ENCODE measurements at places on chromosomes 6 and 20.
A peak's percentile ranks its signal among the peaks of the same experiment; 100 is the strongest.

DNA sequence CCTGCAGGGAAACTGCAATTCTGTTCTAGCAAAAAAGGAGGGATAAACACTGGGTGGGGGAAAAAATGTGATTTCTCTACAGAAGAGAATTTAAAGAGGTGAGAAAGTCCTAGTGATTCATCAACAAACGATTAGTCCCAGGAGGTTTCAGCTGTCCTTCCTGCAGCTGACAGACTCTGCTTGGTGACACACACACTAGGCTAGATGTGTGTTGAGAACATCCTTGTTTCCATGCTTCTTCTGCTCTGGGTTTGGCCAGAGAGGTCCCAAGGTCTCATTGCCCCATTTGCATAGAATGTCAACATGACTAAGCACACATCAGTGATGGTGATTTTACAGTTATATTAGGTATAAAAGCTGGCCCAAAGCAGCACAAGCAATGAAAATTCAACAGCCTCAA, 258.3 kb downstream of the NFATC2 start:
- no peak for DNase-seq

- no peak for DNase-seq
Measured at GRCh38 chr6:150298030-150298380, 70.8 kb upstream of the IYD start.

GRCh38 chr6:1630771-1631217, 21.1 kb downstream of the FOXC1 start:
- DNase-seq: no peak

GRCh38 chr6:7617801-7618764, 28.1 kb downstream of the SNRNP48 start:
- peak; percentile 17 for DNase-seq

- no peak for DNase-seq
Measured at GRCh38 chr20:2750491-2751251, 49.8 kb downstream of the CPXM1 start.

GRCh38 chr6:63856271-63856670, 220.7 kb downstream of the PHF3 start:
- DNase-seq: no peak

GRCh38 chr20:49811825-49812506, 662 bp upstream of the SLC9A8 start:
- no peak for DNase-seq

DNA sequence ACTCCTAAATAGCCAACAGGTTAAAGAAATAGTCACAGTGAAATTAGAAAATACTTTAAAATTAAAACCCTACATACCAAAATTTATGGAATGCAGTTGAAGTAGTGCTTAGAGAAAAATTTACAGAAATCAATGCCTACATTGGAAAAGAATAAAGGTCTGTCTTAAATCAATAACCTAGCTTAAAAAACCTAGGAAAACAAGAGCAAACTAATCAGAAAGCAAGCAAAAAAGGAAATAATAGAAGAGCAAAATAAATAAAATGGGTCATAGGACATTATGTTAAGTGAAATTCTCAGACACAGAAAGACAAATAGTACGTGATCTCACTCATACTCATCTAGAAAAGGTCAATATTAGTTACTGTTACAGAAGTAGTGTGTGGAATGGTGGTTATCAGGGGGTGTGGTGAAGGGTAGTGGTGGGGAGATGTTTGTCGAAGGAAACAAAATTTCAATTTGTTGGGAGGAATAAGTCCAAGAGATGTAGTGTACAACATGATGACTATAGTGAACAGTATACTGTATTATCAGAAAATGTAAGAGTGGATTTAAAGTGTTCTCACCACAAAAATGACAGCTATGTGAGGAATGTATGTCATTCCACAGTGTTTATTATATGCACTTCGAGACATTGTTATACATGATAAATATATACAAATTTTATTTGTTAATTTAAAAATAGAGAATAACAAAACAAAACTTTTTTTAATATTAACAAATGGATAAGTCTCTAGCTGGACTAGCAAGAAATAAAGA, 423.6 kb downstream of the CDH26 start:
- DNase-seq: no peak

DNA sequence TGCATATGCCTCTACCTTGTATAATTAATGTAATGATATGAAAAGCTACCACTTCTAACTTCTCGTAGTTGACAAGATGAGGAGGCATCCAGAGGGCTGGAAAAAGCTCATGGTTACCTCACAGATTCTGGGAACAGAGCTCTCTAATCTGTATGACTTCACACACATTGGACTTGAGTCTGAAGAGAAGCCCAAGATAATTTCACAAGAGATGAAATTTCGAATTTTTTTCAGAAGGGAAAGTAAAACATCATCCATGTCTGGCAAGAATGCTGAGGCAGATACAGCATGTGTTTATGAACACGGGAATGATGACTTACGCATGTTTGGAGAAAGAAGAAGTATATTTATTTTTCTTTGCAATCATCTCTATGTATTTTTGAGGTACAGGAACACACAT, 141.8 kb upstream of the TENT5A start:
- no peak for DNase-seq

- DNase-seq: no peak
Measured at GRCh38 chr6:112743323-112743722, 396.2 kb downstream of the RFPL4B start.

DNA sequence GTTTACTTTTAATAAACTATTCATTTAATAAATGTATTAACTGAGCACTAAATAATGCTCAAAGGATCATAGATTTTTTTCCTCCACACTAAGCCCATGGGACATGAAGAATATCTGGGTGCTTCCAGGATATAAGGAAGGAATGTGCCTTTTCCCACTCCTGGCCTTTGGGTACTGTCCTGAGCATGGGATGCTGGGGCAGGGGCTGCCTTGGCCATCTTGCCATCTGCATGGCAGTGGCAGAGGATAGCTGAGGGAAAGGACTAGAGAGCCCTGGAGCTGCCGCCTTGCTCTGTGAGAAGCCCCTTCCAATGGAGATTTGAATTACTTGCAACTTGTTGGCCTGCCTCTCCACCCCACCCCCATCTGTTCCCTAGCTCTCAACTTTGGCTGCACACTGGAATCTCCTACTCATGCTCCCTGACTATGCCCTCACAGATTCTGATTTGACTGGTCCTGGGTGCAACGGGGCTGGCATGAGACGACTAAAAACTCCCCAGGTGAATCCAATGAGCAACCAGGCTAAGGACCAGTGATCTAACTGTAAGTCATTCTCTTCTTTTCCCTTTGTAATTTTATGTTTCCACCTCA, 15.6 kb downstream of the DDRGK1 start:
- no peak for DNase-seq

- no peak for DNase-seq
Measured at GRCh38 chr20:14415467-14415866, 78.1 kb upstream of the FLRT3 start.

DNA sequence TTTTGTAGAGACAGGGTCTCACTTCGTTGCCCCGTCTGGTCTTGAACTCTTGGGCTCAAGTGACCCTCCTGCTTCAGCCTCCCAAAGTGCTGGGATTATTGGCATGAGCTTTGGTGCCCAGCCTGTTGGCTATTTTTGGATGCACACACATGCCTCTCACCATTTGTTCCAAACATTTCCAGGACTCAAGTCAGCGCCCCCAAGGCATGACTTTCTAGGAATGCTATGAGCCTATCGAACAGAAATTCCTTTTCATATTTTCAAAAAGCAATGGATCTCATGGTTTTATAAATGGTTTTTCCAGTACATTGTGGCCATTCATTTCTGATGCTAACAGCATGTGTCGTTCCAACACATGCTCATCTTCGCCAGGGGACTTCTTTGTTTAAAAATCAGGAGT, 119.3 kb upstream of the NAA20 start:
- no peak for DNase-seq

DNA sequence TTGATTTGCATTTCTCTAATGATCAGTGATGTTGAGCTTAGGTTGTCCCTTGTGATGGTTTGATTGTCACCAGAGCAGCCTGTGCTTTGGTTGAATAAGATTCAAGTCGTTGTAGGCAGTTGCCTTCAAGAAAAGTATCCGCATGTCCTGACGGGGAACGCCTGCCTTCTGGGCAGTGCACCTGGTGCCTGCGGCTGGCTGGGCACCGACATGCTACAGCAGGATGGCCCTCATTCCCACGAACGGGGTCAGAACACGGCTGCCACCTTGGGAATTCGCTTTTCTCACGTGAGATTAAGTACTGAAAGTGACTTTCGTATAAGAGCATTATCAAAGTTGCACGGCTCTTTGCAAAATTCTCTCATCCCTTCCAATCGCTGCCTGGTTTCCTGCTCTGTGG, 78.4 kb downstream of the CDH4 start:
- DNase-seq: no peak

DNA sequence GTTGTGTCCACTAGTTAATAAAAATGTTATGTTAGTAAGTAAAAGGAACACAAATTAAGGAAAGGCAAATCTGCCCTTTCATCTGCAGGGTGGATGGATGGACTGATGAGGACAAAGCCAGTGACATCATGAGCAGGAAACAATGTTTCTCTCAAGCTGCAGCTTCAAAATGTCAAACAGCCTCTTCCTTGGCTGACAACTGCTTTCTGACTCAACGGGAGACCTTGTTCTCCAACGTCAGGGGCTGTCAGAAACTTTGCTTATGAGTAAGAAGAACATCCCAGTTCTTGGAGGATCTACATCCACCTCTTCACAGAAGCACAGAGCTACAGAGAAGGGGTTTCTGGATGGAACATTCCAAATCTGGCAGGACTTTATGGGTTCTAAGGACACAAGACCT, 6.0 kb downstream of the CST2 start:
- DNase-seq: no peak

GRCh38 chr20:38649275-38649891, 47.8 kb downstream of the ARHGAP40 start:
- no peak for DNase-seq

All from right lung (tissue), 10 donors.